ENCODE measurements at places on chromosomes 12 and 14.

GRCh38 chr12:65532162-65532561 is 253.7 kb downstream of the MSRB3 start:
- no peak for DNase-seq

DNA sequence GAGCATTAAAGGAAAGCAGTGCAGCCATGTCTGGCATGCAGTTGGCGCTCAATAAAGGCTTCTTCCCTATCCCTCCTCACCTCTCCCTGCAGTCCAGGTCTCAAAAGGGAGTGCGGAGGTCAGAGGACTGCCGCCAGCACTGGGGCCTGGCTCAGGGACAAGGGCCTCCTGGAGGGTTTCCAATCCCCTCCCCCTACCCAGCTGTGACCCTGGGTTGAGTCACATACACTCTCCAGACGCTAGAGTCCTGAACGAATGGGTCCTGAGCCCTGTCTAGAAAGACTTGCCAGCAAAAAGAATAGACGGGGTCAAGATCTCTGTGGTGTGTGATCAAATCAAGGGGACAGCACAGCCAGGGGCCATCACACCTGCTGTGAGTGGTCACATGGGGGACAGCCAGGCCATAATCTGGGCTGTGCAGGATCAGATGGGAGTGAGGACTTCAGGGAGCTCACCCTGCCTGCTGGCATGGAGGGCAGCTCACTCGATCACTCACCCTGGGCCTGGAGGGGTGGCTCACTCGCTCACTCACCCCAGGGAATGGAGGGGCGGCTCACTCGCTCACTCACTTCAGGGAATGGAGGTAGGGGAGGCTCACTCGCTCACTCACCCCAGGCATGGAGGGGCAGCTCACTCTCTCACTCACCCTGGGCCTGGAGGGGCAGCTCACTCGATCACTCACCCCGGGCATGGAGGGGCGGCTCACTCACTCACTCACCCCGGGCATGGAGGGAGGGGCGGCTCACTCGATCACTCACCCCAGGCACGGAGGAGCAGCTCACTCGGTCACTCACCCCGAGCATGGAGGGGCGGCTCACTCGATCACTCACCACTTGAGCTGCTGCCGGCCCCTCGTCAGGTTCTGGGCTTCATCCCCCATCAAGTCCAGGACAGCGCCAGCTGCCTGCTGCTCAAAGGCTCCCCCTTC is 12.8 kb downstream of the CFAP73 start:
- no peak for DNase-seq

- no peak for DNase-seq
Measured at GRCh38 chr14:104657101-104657524, 32.3 kb upstream of the INF2 start.

GRCh38 chr14:46048127-46048526 is 603.5 kb downstream of the RPL10L start:
- peak; percentile 10 for DNase-seq

- DNase-seq, result no peak
Measured at GRCh38 chr14:54713379-54713778, 146.5 kb downstream of the SAMD4A start.

DNA sequence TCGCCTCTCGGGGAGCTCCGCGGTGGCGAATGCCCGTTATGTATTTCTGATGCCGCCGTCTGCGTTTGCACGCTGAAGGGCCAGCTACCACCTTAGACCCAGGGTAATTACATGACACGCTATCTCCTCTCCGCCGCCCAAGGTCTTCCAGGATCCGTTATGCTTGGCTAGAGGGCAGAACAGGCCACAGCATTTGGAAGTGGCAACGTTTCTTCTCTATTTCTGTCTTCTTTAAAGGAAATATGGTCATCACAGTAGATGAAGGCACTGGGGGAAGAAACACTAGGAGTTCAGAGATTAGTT is 861 bp upstream of the MDGA2 start:
- no peak for DNase-seq

- peak; percentile 55 for DNase-seq
Measured at GRCh38 chr14:74763803-74764531, 851 bp downstream of the YLPM1 start.

DNA sequence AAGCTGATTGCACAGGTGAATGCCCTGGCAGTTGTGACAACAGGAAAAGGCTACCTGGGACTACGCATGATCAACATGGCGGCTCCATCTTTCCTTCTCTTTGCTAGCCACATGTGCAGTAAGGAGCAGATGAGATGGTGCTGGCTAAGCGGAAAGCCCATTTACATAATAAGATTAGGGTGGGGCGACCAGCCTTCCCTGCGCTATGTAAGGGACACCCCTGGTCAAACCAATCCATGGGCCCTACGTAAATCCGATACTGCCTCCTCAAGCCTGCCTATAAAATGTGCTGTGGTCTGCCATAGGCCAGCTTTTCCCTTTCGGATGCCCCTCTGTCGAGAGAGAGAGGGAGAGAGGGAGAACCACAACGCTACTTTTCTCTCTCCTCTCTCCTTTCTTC is 31.0 kb upstream of the BTG1 start:
- DNase-seq, result no peak

DNA sequence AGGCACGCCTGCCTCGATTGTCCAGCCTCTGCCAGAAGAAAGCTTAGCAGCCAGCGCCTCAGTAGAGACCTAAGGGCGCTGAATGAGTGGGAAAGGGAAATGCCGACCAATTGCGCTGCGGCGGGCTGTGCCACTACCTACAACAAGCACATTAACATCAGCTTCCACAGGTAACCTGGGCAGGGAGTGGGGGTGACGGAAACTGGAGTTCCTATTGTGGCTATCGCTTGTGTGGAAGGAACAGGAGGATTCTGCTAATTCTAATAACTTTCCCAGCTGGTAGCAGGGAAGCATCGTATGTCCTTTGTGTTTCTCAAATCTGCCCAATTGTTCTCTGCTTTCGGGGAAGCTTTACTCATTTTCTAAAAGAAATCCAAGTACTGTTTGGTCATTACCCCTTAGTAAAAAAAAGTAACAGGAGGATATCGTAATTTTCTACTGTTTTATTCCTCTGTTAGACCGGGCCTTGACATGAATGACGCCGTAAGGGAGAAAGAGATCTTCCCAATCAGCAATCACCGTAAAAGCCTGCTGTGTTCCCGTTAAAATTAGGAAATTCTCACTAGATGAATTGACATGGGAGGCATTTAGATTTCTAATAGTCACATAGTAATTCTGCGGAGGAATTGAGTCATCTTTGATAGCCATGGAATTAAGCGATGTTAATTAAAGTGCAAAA is 449 bp downstream of the THAP2 start:
- peak; percentile 43 for DNase-seq

DNA sequence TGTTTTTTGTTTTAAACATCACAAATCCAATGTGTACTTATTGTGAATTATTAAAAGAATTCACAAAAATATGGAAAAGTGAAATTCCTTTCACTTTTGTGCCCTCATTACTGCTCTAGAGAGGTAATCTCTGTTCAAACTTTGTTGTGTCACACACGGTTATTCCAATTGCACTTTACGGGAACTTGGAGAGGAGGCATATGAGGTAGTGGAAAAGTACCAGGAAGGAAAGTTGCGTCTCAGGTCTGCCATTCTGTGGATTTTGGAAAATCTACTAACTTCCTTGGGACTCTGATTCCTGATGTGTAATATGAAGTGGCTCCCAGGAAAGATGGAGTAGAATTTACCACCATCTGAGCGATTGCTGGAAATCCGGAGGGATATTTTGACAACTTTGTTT is 90.9 kb upstream of the DCN start:
- no peak for DNase-seq

GRCh38 chr12:53499266-53500141 is at the start of gene MAP3K12:
Gene MAP3K12, minus strand, starts transcription at chr12:53499458. Its CDS starts 12,067 bp downstream, at chr12:53487391.
- DNase-seq, result peak; percentile 59

DNA sequence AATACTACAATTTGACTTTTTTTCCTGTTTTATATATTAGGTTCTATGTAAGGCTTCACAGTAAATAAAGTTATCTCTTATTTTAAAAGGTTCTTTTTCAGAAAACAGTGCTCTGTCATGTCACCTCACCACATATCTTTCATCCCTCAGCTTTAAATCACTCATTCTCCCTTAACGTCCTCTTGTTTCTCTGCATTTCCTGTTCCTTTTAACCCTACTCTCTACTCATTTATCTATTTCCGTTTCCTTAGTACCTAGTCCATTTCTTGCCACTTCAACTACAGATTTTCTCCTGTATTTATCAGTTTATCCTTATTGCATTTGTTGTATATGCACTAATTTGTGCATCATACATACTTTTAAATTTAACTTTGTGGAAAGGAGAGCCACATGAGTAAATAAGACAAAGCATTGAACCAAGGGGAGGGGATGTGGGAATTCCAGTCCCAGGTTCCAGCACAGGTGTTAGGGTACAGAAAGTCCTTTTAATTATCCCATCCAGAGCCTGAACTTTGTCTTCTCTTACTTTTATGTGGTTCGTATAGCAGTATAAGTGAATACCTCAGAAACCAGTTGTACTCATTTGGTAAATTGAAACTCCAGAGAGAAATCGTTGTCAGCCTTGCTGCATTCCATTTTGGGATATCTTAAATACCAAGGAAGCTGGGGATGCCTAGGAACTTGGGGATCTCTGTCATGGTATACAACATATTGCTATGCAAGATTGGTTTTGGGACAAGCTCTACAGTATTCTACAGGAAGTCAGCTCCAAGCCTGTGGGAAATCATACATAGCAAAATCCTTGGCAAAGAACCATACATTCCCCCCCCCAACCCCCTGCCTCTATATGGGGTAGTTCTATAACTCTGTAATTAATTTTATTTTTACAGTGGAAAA is 120.5 kb downstream of the DIP2B start:
- no peak for DNase-seq

DNA sequence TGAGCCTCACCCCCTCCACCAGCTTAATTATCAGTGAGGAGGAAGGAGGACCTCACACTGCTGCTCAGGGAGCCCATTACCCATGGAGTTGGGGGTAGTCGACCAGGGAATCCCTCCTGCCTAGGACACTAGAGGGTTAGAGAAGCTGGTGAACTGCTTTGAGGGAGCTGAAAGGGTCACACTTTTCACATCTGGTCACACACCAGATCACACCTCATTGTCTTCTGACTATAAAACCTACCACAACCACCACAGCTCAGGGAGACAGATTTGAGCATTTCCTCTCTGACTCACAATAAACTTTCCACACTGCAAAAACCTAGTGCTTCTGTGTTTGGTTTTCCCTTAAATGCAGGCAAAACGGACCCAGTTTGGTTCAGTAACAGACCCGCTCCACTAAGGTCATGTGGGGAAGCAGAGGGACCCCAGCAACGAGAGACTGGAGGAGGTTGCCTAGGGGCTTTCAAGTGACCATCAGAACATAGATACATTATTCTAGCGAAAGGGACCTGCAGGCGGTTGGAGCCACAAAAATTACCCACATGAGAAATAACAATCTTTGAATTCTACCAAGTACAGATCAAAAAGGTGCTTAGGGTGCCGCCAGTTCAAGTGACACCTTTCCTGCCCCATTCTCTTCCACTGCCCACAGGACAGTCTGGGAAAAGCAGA is 151.4 kb upstream of the AVPR1A start:
- DNase-seq, result no peak

DNA sequence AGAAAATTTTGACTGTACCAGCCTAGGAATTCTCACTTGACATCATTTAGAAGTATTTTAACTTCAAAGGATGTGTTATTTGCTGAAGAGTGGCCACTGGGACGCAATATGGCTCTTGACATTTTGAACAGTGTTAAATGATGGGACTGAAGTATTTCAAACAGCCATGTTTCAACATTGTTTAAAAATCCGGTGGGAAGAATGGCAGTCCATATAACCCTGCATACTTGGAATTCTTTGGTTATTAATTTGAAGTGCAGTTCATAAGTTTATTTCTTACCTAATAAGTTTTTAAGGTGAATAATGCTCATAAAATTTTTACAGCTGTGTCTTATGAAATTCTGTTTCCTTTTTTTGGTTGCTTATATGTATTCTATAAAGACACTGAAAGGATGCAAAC is 8.3 kb downstream of the TMTC2 start:
- no peak for DNase-seq

GRCh38 chr12:67712011-67712410 is 63.5 kb downstream of the DYRK2 start:
- DNase-seq, result no peak

DNA sequence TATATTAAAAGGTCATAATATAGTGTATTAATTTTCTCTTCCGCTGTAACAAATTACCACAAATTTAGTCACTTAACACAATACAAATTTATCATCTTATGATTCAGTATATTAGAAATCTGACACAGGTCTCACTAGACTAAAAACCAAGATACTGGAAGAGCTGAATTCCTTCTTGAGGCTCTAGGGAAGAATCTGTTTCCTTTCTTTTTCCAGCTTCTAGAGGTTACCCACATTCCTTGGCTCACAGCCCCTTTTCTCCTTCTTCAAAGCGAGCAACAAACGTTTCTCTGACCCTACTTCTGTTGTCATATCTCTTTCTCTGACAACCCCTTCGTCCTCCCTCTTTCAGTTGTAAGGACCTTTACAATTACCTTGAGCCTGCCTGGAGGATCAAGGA is 43.4 kb upstream of the AMN1 start:
- DNase-seq, result no peak

DNA sequence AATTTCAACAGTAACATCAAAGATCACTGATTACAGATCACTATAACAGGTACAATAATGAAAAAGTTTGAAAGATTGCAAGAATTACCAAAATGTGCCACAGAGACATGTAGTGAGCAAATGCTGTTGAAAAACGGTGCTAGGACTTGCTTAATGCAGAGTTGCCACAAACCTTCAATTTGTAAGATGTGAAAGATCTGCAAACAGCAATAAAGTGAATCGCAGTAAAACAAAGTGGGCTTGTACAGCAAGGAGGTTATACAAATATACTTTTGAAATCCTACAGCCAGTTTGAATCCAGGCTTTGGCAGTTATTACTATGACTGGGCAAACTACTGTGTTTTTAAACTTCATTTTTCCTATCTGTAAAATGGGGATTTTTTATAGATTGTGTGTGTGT is 1.0 kb upstream of the PLEKHA5 start:
- peak; percentile 7 for DNase-seq

- DNase-seq, result no peak
Measured at GRCh38 chr12:19150273-19150900, 20.9 kb downstream of the PLEKHA5 start.

DNA sequence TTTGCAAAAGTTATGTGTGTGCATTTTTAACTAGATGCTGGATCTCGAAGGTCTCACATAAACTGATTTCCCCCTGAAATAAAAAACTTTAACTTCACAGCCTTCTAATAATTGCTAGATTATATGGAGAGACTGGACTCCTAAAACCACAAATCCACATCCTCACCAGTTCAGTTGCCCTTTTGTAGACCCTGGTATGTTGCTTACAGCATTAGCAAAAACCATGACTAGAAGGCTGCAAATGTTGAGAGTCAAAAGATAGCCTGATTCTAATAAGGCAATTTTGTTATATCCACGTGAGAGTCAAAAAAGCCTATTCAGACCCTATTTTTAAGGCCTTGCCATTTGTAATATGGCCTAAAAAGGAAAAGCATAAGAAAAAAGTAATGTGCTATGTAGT is 37.4 kb downstream of the RASSF8 start:
- DNase-seq, result no peak

DNA sequence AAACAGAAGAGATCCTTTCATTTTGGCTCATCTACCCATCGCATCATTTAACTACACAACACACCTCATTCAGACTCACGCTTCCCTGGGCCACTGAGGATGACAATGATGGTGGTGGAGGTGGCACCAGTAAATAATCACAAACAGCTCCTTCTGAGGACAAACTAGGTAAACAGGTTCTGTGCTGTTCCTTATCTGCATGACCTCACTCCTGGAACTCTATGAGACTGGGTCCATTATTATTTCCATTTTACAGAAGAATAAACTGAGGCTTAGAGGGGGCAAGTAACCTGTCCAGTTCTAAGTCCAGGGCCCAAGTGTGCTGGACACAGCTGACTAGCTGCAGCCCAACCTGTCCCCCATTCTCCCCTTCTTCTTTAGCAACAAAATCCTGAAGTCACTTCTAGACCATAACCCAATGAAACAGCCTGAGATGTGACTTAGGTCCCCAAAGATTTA is 50.4 kb downstream of the ITPK1 start:
- DNase-seq, result no peak
